HFFc6 (cell line): ENCODE measurements at places on chromosomes 4 and X. TPM values are rescaled to one million over a fixed set of nuclear protein-coding genes. Genes with fewer than 3 reads are reported as not detected.

DNA sequence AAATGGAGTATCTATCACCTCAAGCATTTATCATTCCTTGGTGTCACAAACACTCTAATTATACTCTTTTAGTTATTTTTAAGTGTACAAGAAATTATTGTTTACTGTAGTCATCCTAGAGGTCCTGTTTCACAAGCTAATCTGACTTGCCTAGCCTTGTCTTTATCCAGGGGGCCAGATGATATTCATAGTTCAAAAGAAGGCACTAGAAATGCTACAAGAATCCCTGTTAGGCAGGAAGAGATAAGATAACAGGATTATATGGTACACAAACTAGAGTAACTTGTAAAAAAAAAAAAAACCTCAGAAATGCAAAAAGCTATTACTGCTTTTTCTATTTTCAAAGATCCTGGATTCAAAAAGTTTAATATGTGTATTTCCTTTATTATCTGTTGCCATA is 95.8 kb downstream of the MBNL3 start:
- H3K27ac ChIP-seq: no peak overlapping the region
- no peaks in the 10 kb centered on the region for H3K36me3 ChIP-seq
- no peaks in the 10 kb centered on the region for H3K4me1 ChIP-seq
- no peak overlapping the region for H3K4me3 ChIP-seq
- no peaks in the 10 kb centered on the region for H3K27me3 ChIP-seq

DNA sequence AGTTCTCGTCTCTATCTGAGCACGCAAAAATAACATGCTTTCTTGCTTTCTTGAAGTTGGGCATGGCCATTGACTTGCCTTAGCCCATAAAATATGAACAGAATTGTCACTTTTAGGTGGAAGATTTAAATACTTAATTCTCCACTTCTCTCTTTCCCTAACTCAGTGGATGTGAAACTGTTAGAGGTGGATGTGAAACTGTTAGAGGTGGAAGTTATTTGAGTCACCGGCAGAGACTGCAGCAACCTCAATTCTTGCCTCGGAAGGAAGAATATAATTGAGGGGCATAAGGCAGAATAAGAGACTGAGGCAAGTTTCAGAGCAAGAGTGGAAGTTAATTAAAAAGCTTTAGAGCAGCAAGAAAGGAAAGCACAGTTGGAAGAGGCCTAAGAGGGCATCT is 2.8 kb upstream of the PARM1 start:
- DNase-seq: no peak
- peaks cover 25% of the 10 kb centered on the region for H3K4me1 ChIP-seq
- no peaks in the 10 kb centered on the region for H3K36me3 ChIP-seq

- H3K27ac ChIP-seq: no peak overlapping the region
- peaks cover 6% of the 10 kb centered on the region; the same call in 1 of the 2 replicates for H3K4me1 ChIP-seq
- 0 out of 2 replicates have a peak, but pooled peaks cover 10% of the 10 kb centered on the region for H3K36me3 ChIP-seq
- no peak for DNase-seq
- H3K4me3 ChIP-seq: no peak overlapping the region
These were observed 70.8 kb downstream of the RGS12 start for GRCh38 chr4:3363411-3364141.

DNA sequence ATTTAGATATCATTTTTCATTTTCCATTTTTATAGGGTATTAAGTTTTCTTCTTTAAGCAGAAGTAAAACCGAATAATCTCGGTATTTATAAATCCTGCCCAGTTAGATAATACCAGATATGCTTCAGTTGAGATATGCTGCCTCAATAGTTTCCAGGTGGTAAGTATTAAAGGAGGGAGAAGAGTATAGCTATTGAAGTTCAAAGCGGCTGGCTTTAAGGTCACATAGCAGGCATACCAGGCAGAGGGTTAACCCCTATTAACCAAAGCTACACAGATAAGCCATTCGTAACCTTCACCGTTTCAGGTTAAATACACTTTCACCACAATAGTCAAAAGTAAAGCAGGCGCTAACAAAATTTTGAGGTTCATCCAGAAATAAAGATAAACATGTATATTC is 54.2 kb downstream of the EDNRA start:
- no peak overlapping the region for H3K27ac ChIP-seq
- H3K4me1 ChIP-seq: peaks cover 19% of the 10 kb centered on the region
- no peak for DNase-seq
- H3K4me3 ChIP-seq: no peak overlapping the region
- no peaks in the 10 kb centered on the region for H3K27me3 ChIP-seq

DNA sequence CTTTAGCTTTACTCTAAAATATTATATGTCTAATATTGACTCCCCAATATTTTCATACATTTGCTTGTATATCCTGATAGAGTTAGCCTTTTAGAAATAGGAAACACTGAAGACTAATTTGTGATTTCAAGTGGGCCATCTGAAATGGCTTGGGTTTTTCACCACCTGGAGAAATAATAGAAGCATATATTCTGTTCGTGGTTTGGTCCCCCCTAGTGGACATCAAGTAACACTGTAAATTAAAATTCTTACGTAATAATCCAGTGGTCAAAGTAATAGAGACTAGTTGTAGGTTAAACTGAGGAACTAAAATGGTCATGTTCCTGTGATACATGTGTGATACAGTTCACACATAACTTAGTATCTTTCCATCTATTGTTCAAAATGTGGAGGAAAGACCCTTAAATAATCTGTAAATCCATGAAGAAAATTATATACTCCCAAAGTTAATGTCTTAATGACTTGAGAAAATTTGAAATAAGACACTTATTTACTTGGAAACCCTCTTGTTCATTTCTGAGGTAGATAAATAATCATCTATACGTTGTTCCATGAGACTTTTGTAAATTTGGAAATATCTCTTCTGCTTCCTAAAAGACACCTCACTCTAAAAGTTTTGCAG is 79.8 kb upstream of the SMARCAD1 start:
- no peaks in the 10 kb centered on the region; the same call in 1 of the 2 replicates for H3K27me3 ChIP-seq
- no peak overlapping the region for H3K4me3 ChIP-seq
- no peak overlapping the region for H3K27ac ChIP-seq
- no peaks in the 10 kb centered on the region for H3K36me3 ChIP-seq

DNA sequence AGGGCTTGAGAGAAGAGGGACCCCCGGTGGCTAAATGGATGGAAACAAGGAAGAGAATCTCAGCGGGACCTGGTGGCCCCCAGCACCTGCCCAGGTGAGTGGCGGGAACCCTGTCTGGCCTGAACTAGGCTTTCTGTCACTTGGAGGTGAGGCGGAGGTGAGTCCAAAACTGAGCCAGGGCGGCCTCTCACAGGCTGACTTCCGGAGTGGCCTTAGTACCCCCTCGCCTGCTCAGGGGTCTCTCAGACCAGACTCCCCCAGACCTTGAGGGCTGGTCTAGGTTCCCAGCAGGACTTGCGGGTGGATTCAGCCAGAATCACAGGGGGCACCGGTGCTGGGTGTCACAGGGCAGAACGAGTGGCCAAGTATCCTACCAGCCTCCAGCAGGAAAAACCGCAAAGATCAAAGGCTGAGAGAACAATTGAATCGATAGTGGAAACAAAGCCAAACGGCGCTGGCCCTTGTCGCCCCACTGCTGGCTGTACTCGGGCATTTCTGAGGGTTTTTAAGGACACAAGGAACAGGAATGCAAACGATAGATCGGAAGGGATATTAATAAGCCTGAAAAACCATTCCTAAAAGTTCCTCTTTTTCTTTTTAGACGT is 67.8 kb downstream of the WFS1 start:
- DNase-seq: no peak
- no peaks in the 10 kb centered on the region for H3K36me3 ChIP-seq
- peaks cover 23% of the 10 kb centered on the region for H3K27me3 ChIP-seq

GRCh38 chr4:5941601-5942000 is 48.7 kb upstream of the CRMP1 start:
- no peaks in the 10 kb centered on the region for H3K36me3 ChIP-seq
- DNase-seq: no peak
- H3K4me1 ChIP-seq: no peaks in the 10 kb centered on the region
- H3K27ac ChIP-seq: no peak overlapping the region
- H3K27me3 ChIP-seq: peaks cover 2% of the 10 kb centered on the region

DNA sequence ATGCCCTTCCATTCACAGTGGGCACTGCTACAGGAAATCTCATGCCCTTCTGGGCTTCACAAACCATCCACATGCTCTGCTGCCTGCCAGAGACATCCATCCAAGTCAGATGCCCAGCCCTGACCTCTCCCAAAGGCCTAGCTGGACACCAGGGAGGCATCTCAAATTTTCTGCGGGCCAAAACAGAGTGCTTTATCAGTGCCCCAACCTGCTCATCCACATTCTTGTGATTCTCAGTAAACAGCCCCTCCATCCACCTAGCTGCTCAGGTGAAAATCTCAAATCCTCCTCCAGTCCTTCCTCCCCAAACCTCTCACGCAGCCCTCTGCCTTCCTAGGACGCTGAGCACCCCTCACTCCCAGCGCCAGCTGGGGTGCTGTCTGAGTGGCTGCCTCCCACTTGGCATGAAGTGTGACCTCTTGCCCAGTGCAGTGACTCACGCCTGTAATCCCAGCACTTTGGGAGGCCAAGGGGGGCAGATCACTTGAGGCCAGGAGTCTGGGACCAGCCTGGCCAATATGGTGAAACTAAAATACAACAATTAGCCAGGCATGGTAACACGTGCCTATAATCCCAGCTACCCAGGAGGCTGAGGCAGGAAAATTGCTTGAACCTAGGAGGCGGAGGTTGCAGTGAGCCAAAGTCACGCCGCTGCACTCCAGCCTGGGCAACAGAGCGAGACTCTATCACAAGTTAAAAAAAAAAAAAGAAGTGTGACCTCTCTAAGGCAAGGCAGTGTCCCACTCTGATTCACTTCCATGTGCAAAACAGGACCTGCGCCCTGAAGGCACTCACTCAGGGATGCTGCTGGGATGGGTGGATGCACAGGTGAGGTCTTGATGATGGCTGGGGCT is 1.7 kb upstream of the AFAP1 start:
- H3K27me3 ChIP-seq: no peaks in the 10 kb centered on the region
- DNase-seq: no peak
- H3K27ac ChIP-seq: peak overlapping the region; percentile 75; the same call in 1 of the 2 replicates
- H3K4me1 ChIP-seq: peaks cover 36% of the 10 kb centered on the region

DNA sequence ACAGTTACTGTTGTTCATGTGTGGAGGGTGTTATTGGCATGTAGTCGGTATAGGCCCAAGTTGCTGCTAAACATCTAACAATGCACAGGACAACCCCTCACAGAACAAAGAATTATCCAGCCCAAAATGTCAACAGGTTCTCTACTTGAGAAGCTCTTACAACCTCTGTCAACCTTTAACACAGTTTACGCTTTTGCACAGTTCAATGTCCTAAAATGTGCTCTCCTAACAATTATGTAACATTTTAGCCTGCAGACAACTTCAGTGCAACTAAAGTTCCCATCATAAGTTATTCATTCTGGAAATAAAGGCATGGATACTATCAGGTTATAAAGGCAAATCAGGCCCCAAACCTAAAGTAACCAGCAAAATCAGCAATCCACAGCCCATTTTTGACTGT is 66.2 kb downstream of the ASB9 start:
- H3K4me1 ChIP-seq: peaks cover 13% of the 10 kb centered on the region
- DNase-seq: no peak
- no peaks in the 10 kb centered on the region for H3K36me3 ChIP-seq
- H3K27ac ChIP-seq: no peak overlapping the region
- peaks cover 6% of the 10 kb centered on the region; the same call in 1 of the 2 replicates for H3K27me3 ChIP-seq

GRCh38 chr4:16677001-16677944 is 221.2 kb downstream of the LDB2 start:
- H3K36me3 ChIP-seq: peaks cover 9% of the 10 kb centered on the region
- H3K27ac ChIP-seq: no peak overlapping the region
- DNase-seq: no peak
- H3K4me3 ChIP-seq: no peak overlapping the region
- H3K4me1 ChIP-seq: peaks cover 22% of the 10 kb centered on the region

DNA sequence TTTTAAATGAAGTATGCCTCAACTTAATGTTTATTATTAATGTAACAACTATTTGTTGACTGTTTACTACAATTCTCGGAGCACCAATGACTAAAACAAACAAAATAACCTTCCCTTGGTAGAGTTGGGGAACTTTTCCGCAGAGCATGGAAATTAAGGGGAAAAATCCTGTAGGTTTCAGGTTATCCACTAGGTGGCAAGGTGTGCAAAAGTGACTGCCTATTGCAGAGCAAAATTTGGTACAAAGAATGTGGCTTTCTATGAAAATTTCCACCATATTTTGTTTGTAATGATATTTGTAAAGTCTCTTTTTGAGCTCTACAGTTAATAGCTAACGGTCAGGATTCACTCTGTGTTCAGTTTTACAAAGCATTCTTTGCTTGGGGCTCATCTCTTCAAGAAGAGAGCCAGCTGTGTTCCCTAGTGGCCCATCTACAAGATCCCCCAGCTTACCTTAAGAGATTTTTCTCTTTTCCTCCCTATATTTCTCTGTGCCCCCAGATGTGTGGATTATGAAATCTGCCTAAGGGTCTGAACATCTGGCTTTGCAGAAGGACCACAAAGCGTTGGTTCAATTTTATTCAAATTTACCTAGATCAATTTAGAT is 61.1 kb downstream of the FBXO8 start:
- H3K36me3 ChIP-seq: no peaks in the 10 kb centered on the region
- H3K4me3 ChIP-seq: no peak overlapping the region
- H3K27ac ChIP-seq: no peak overlapping the region
- H3K27me3 ChIP-seq: peaks cover 20% of the 10 kb centered on the region

DNA sequence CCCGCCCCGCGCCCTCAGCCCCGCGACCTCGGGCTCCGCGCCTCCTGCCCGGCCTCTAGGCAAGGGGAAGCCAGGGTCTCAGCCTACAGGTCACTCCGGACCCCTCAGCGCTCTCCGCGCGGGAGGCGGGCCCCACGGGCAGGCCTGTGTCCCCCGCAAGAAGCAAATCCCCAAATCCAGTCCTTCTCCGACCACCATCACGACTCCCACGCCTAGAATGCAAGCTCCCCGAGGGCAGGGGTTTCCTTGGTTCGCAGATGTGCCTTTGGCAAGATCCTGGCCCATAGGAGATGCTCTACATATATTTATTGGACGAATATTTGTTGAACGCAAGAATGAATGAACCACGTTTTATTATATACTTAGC is 260 bp upstream of the CCDC149 start:
- no peak for DNase-seq
- peaks cover 16% of the 10 kb centered on the region for H3K36me3 ChIP-seq
- peak overlapping the region; percentile 86 for H3K4me3 ChIP-seq
- peaks cover 31% of the 10 kb centered on the region for H3K4me1 ChIP-seq
- H3K27ac ChIP-seq: peak overlapping the region; percentile 92
- peaks cover 2% of the 10 kb centered on the region; the same call in 1 of the 2 replicates for H3K27me3 ChIP-seq

The PLP1 gene
- total RNA-seq: 0.34 to 1.2 TPM (median 0.67 TPM) in 3 replicates

The BRS3 gene
- total RNA-seq: not detected in 3 replicates

The TCEANC gene
- 0.99 to 1.7 TPM (median 1.6 TPM) in 3 replicates for total RNA-seq

The LGI2 gene
- not detected in 3 replicates for total RNA-seq

The PPARGC1A gene
- not detected in 3 replicates for total RNA-seq

The TLR10 gene
- not detected in 3 replicates for total RNA-seq

The CXorf51A gene
- total RNA-seq: not detected in 3 replicates

The RIBC1 gene
- total RNA-seq: 0.30 to 0.41 TPM (median 0.41 TPM) in 3 replicates

The CCSER1 gene
- total RNA-seq: not detected in 3 replicates

The CSAG3 gene
- total RNA-seq: not detected in 3 replicates
